A549 treated with RU486 at 1 μM for 4 hours (cell line): ENCODE measurements at places on chromosomes 16 and 17. TPM values are rescaled to one million over a fixed set of nuclear protein-coding genes. Genes with fewer than 3 reads are reported as not detected.

The CFAP52 gene
- total RNA-seq: 0.20 to 0.74 TPM in 2 of 5 replicates, not detected in the others

The COX4I1 gene
- 788 to 868 TPM (median 791 TPM) in 5 replicates for total RNA-seq

The CD300LF gene
- total RNA-seq: not detected in 5 replicates

The SLC6A2 gene
- 0.06 to 0.10 TPM in 2 of 5 replicates, not detected in the others for total RNA-seq

The MYH11 gene
- total RNA-seq: 0.02 to 0.12 TPM (median 0.05 TPM) in 5 replicates

The MAF gene
- total RNA-seq: 0.13 to 0.67 TPM (median 0.33 TPM) in 5 replicates

The LAT gene
- total RNA-seq: 2.2 to 5.3 TPM (median 4.3 TPM) in 5 replicates

The ALOX15 gene
- total RNA-seq: 0.10 to 0.12 TPM in 2 of 5 replicates, not detected in the others

The CDK5R1 gene
- 2.7 to 3.5 TPM (median 3.3 TPM) in 5 replicates for total RNA-seq

The ALOX15B gene
- not detected in 5 replicates for total RNA-seq

The OTOP2 gene
- total RNA-seq: 0.07 to 0.11 TPM in 2 of 5 replicates, not detected in the others

The PLCD3 gene
- 151 to 229 TPM (median 208 TPM) in 5 replicates for total RNA-seq

The DHRS7C gene
- not detected in 5 replicates for total RNA-seq

The TEKT1 gene
- 0.06 to 0.12 TPM in 2 of 5 replicates, not detected in the others for total RNA-seq

The HP gene
- total RNA-seq: not detected in 5 replicates

The ATP1B2 gene
- 0.13 to 0.42 TPM (median 0.27 TPM) in 5 replicates for total RNA-seq
